ENCODE measurements at places on chromosomes 7 and 10.

- no peak for DNase-seq
These were observed 10.7 kb downstream of the WIPI2 start for GRCh38 chr7:5200561-5201235.

GRCh38 chr10:103895411-103896186 is 22.4 kb downstream of the STN1 start:
- no peak for DNase-seq

- DNase-seq: no peak
These were observed 23.8 kb upstream of the FZD1 start for GRCh38 chr7:91240376-91240941.

DNA sequence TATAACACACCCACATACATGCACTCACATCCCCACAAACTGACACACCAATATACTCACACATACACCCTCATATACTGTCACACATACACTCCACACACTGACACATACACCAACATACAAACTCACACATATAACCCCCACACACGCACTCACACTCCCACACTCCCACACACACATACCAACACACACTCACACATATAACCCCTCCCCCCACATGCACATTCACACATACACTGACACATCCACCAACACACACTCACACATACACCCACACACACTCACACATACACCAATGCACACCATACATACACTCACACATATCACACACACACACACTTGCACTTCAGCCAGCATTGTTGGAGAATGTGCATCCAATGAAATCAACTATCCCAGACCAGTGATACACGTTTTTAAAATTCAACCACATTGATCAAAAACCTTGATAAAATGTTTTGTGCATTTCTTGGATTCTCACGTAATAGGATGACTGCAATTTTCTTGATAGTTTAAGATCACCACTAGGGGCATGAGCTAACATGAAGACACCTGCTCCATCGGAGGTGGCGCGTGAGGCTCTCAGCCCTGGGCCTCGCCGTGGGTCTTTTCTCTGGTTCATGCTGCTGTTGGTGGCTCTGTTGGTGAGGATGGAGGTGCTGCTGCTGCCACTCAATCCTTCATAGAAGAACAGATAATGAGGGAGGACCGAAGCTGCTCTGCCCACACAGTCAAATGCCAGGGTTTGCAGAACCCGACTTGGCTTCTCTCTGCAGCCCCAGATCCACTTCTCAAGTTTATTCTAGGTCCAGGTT is 32.1 kb upstream of the CHST15 start:
- DNase-seq: no peak
